ENCODE measurements at places on chromosomes 2 and 18.

GRCh38 chr2:42906557-42907411 lies 114.4 kb upstream of the HAAO start:
- DNase-seq, result peak; percentile 57

DNA sequence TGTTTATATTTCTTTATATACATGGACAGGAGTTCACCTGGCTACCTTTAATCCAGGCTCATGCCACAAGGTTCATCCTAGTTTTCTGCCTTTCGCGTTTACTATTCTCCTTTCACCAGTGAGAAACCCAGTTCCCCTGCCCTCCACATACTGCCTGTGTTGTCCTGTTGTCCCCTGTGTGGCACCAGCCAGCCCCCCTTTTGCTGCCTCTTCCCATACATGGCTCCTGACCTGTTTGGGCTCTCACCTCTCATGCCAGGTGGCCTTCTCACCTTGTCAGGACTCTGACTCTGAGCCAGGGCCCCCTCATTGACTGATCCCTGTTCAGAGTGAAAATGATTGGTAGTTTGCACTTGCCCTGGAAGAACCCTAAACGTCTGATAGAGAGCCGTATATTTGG lies 13.6 kb downstream of the ASB1 start:
- DNase-seq, result no peak

DNA sequence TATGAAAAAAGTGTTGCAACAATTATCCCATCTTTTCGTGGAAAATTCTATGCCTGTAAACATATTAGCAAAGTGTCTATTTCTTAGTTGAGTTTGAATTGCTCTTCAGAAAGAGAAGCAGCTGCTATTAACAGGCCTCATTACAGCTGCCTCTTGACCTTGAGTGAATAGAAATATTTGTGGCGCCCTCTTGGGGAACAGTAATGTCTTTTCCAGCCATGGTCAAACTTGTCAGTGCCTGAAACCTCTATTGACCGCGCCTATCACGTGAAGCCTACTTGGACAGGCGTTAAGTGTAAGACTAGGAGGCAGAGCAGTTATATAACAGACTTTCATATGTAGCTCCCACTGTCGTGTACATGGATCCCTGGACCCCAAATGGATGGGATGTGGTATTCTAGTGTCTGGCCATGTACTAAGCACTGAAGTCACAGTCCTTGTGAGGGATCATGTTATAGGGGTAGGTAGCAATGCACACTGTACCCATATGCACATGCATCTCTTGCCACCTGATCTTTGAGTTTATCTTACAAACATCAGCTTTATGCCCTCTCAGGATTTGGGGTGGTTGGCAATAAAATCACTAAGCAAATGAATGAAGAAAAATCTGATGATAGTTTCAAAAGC lies 245.0 kb downstream of the PTGR3 start:
- peak; percentile 61 for DNase-seq

- peak; percentile 31 for DNase-seq
Measured at GRCh38 chr2:133477616-133477990, 90.7 kb downstream of the NCKAP5 start.

GRCh38 chr2:112229348-112229747 lies 25.5 kb downstream of the ZC3H8 start:
- peak; percentile 3 for DNase-seq

GRCh38 chr2:166197446-166197845 lies 69.6 kb upstream of the SCN1A start:
- DNase-seq, result peak; percentile 73

DNA sequence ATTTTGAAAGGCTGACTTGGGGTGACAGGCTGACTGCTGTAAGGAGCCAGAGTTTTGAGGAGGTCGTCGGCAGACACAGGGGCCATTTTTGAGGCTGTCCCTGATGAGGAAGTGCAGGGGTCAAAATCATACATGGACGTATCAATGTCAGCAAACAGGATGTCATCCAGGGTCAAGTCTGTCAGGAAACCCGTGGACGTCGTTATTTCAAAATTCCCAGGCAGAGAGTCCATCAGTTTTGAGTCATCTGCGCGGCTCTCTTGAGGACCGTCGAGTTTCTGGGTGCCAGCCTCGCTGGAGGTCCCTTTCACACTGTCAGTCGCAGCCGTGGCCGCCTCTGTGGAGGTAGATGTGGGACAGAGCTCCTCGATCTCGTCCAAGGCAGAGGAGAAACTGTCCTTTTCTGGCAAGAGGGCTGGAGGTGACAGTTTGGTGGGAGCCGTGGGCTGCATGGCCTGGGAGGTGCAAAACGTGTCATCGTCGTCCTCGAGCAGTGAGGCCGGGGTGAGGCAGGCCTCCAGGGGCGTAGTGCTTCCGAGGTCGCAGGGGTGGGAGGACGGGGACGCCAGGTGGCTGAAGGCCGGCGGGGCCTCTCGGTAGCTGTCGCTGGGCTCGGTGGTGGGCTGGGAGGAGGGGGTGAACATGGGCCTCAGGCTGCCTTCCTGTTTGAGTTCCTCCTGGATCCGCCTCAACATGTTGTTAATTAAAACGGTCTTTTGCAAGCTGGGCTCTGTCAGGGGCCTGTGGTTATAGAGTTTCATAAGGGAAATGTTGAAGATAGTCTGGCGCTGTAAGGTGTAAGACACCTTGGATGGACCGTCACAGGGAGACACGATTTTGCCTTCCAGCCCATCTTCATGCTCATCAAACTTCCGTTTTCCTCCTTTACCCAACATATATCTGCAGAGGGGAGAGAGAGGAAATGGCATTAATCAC lies 17.5 kb downstream of the SERTAD2 start:
- no peak for DNase-seq

DNA sequence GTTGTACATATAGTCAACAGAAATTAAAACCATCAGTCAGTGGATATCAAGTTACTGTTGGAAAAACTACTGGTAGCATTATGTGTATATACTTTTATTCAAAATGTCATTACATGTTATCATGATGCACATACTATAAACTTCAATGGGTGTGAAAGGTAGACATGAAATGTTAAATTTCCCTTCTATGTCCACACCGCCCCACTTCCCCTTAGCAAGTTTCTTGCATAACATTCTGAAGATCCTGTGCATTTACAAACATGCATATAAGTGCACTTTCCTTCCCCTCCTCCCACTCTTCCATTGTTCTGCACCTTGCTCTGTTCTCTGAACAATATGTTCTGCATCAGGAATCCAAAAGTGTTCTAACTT lies 16.6 kb upstream of the HK2 start:
- no peak for DNase-seq

DNA sequence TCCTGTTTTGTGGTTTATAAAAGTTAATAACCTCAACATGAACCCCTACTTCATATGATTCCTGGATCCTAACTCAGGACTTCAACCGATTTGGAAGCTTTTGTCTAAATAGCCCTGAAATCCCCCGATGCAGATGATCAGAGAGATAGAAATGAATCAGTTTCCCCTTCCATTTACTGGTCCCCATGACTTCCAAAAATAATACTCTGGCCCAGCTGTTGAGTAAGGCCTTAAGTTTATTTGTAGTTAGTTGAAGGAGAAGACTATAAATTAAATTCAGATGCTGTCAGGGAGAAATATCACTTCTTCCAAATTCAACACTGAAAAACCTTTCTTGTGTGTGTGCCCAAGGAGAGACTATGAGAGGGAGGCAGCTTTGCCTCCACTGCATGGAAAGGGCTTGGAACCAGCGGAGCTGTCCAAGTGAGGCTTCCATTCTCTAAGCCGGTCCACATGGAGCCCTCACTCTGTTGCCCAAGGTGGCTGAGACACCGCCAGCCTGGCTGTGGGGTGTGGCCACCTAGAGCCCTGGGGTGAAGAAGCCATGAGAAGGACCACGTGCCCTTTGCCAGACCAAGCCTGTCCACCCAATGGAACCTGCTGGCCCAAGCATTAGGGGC lies 53.6 kb downstream of the PIEZO2 start:
- no peak for DNase-seq

- DNase-seq, result no peak
Measured at GRCh38 chr2:173400760-173401159, 46.1 kb downstream of the CDCA7 start.

DNA sequence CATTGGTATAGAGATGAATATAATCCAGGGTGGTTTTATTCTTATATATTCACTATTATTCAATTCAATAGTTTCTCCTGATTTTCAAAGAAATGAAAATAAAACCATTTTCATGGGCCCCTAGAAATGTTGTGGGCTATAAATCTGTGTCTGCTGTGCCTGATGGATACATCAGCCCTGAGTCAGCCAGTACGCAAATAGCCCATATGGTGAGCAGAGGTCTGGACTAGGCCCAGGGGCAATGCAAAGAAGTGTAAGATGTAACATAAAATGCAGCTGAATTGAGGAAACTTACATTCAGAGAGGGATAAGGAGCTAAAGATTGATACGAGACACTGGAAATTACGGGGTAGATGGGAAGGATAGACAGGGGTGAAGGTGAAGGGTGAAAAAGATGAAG lies 122.5 kb downstream of the MAIP1 start:
- peak; percentile 68 for DNase-seq

DNA sequence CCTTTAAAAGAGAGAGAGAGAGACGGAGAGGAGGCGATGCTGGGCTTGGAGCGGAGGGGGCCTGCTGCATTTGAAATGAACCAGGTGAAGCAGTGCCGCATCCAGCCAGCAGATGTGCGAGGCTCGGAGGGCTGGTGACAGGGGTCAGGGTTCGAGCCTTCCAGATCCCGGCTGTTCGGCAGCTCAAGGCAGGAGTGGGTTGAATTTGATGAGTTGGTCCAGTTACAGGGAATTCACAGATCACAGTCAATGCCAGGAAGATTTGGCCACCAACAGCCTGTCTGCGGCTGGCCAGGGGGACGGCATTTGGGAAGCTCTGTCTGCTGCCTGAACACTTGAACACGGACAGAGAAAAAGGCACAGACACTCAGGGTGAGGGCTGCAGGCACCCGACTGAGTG lies 48.6 kb downstream of the PTGR3 start:
- no peak for DNase-seq

GRCh38 chr2:191115804-191116203 lies 35.0 kb downstream of the STAT4 start:
- DNase-seq, result peak; percentile 44

DNA sequence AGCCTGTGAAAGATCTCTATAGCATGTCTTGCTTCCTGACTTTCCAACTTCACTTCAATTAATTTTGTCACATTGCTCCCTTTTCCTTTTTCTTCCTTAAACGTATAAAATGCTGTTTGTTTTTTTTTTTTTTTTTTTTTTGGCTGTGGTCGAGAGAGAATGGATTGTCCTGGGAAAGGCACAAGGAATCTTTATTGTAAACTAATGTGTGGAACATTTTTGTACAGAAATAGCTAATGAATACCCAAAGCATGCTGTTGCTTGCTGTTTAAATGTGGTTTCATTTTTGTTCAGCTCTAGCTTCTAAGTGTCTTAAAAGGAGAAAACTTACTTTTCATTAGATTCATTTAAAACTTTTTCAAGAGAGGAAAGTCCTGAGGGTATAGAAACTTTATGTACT lies 105.5 kb downstream of the GPD2 start:
- DNase-seq, result no peak

GRCh38 chr18:34801774-34802173 lies 91.7 kb downstream of the DTNA start:
- DNase-seq, result peak; percentile 50

All from iris pigment epithelial cell (primary cell).